Stimulated activated CD8-positive, alpha-beta memory T cell treated with anti-CD3 and anti-CD28 coated beads, Interleukin-15, amount 100 ng/mL, for 1 hour (primary cell): ENCODE measurements at places on chromosomes 6 and 20.

- DNase-seq: no peak
Observed at GRCh38 chr6:125165256-125165655, 11.7 kb downstream of the TPD52L1 start.

DNA sequence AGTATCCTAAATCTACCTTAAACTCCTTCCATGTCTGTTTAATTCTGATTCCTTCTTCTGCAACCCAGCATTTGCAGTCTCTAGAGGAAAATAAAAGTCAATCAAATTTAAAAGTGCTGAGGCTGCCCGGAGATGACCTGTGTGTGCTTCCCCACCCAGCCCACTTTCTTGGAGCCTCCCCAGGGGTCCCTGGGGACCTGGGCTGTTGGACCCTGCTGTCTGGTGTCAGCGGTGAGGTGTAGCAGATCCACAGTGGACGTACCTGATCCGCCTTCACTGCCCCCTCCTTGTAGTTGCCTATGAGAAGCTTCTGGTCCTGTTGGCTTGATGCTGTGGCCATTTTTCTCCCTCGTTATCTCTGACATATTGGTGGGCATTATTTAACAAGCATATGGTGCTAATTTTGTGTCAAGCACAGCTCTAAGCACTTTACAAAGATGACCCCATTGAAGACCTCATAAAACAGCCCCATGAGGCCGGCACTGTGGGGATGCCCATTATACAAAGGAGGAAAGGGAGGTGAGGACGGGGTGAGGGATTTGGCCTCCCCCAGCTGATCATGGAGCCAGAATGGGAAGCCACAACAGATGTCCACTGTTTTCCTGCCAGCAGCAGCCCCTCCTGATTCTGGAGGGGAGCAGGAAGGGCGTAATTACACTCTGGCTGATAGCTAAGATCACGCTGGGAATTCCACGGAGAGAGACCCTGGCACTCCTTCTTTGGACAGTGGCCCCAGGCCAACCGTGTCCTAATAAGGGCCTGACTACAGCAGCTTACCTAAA, 628.2 kb downstream of the CDH26 start:
- no peak for DNase-seq

DNA sequence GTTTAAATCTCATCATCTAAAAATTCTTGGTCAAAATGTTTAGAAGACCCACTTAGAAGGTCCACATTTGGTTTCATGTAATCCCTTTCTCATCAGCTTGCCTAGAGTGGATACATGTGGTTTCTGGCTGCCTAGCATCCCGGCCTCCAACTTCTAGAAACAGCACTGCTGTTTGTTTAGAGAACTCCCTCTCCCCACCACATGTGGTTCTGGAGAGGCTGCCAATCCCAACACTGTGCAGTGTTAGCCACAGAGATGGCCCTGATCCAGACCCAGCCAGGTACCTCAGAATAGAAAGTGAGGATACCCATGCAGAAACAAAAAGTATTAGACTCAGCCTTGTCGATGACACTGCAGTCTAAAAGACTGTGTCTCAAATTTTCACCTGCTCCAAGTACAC, 241.8 kb downstream of the BCKDHB start:
- DNase-seq: no peak

DNA sequence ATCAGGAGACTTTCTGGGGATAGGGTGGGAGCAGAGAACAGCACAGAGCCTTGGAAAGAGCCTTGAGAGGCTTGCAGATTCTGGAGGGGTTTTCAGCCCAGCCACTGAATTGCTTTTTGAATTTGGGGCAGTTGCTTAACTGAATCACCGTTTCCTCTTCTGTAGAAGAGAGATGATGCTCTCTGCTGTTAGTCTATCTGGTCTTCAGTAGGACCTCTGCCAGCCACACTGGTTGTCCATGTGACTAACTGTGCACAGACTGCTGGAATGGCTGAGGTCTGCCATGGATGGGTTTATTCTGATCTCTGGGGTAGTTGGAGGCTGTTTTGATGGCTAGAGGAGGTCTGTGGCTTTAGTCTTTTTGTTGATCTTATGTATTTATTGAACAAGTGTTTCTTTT, 21.4 kb upstream of the PRDM1 start:
- no peak for DNase-seq

DNA sequence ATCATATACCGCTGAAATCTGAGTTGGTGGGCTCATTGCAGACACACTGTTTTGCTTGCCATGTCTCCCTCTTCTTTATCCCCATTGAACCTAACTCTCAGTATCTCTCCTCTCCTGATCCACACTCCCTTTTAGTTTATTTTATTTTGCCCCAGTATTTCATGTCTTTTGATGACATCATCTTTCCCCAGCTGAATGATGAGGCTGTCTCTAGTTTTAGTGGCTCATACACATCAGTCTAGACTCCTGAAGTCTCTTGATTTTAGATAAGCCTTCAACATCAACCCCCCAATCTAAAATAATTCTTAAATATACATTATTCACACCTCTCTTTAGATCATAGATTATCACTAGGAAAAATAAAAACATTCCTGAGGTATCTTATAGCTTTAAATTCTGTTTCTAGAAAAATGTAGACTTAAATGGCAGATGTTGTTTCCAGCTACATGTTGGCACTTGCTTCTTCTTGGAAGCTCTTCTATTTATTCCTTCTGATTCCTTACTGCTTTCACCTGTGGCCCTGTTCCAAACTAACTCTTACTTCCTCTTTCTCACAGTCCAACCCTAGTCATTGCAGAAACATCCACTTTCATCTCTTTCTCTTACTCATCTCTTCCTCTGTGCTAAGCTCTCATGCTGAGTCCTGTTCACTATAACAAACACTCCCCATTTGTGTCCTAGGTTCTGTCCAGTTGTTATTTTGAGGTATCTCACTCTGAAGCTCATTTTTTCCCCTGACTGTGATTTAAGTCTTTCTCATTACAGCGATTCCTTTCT, 191.9 kb upstream of the SLC35B3 start:
- no peak for DNase-seq

GRCh38 chr6:102742754-102743356, 1349.3 kb downstream of the GRIK2 start:
- DNase-seq: no peak

- no peak for DNase-seq
Observed at GRCh38 chr20:38759106-38759505, 10.8 kb downstream of the ACTR5 start.

DNA sequence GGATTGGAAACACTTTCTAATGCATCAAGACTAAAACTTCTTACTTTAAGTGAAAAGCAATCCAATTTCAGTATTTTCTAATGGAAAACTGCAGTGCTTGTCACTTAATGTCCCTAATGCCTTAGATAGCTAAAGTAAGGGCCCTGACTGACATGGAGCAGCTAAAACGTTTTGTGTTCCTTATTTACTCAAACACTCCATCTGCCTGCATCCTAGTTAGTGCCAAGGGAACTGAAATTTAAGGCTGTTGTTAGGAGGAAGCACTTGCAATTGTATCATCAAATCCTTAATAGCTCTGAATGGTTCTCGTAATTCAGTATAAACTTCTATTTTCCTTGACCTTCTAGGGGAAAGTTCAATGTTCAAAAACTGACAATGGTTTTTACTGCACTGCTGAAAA, 127.4 kb downstream of the GJA10 start:
- DNase-seq: no peak

DNA sequence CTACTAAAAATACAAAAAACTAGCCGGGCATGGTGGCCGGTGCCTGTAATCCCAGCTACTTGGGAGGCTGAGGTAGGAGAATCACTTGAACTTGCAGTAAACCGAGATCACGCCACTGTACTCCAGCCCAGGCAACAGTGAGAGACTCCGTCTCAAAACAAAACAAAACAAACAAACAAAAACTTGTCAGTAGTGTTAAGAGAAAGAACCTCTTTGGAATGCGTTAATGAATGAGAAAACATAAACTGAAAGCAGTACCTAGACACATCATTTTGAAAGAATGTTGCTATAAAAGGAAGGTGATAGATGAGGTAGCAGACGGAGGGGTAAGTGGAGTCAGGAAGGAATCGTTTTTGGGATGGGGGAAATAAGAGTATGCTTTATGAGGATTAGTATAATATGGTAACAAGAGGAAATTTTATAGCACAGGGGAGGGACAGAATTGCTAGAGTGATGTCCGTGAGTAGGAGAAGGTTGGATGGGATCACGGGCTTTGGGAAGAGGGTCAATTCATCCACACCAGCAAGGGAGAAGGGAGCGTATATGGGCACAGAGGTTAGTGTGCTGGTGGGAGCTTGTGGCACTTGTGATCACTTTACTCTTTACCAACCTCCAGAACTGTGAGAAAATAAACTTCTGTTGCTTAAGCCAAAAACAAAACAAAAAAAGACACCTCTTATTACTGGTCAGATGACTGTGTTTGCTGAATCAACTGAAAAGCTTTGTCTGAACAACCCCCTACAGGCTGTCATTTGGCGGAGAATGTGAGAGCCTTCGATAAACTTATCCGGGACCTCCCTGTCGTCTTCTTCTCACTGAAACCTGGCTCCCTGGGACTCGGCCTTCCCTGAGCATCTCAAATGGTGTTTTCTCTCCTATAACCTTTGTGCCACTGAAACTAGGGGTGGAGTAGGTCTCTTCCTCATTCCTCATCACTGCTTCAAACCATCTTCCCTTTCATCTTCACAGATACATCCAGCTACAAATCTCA, 48.9 kb upstream of the TFAP2A start:
- DNase-seq: no peak

- DNase-seq: no peak
Observed at GRCh38 chr6:163679753-163680152, 265.2 kb downstream of the QKI start.

GRCh38 chr20:52801628-52802006, 170.5 kb upstream of the TSHZ2 start:
- no peak for DNase-seq

- no peak for DNase-seq
Observed at GRCh38 chr20:63767456-63767855, 27.9 kb downstream of the SLC2A4RG start.

DNA sequence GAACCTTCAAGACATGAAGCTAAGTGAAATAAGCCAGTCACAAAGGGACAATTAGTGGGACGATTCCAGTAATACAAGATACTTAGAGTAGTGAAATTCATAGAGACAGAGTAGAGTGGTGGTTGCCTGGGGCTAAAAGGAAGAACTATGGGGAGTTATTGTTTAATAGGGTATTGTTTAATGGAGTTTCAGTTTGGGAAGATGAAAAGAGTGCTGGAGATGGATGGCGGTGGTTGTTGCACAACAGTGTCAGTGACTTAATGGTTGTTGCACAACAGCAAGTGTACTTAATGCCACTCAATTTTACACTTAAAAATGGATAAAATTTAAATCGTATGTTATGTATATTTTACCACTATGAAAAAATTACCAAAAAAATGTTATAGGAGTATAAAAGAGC, 209.7 kb upstream of the TENT5A start:
- DNase-seq: no peak

- DNase-seq: no peak
Observed at GRCh38 chr6:97687916-97688315, 404.9 kb upstream of the MMS22L start.

GRCh38 chr6:159913375-159913774, 22.6 kb downstream of the MAS1 start:
- DNase-seq: no peak

DNA sequence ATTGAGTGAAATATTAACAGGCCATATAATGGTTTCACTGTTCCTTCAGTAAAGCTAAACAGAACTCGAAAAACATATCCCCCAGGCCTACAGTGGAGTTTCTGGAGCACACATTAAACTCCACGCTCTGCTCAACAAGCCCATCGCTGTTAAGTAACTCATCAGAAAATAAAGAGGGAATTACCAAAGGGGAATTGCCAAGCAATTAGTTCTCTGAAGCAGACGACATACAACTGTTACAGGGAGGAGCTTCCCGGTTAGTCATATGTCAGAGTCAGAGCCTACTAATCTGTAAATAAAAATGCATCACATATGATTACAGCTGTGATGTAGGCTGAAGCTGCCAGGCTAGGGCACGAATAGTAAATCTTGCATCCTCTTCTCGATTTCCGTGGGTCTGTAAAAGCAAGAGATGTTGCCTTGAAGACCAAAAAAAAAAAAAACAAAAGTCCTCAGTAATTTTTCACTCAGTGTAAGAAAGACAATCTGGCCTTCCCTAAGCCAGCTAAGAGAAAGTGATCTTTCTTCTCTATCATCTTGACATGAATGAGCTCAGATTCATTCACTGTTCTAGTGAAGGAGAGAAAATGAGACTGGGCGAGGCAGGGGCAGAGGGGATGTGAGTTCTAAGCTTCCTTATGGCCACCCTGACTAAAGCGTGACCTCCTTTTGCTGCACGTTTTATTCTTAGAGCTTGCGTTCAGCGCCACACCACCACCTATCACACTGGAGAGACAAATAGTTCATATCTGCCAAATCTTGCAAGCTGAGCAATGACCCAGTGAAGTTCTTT, 13.8 kb downstream of the ATXN1 start:
- no peak for DNase-seq

- no peak for DNase-seq
Observed at GRCh38 chr20:50655311-50655880, 35.9 kb downstream of the RIPOR3 start.

DNA sequence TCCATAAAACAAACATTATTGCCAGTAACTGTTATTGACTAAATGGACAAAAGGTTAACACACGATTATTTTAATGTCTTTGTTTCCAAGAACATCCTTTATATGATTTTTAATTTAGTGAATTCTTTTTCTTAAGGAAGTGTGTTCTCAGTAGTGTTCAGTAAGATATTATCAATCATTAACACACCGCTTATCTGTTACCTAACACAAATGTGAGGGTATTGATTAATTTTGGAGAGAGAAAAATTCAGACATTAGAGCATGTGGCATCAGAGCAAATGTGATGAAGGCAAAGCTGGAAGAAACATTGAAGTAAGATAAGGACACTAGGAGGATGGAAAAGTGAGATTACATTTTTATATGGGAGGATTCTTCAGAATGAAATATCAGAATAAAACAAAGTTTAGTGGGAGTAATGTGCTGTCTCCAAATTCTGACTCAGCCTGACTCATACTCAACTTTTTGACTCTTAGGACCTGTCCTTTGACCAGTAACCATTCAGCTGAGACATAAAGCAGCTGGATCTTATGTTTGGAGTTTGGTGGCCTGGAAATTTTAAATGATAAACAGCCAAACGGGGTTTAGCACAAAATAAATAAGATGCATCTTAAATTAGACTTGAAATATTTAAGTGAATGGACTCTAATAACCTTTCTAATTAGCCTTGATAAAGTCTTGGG, 348.6 kb downstream of the CD109 start:
- DNase-seq: no peak
